ENCODE measurements at places on chromosomes 1 and 21.

DNA sequence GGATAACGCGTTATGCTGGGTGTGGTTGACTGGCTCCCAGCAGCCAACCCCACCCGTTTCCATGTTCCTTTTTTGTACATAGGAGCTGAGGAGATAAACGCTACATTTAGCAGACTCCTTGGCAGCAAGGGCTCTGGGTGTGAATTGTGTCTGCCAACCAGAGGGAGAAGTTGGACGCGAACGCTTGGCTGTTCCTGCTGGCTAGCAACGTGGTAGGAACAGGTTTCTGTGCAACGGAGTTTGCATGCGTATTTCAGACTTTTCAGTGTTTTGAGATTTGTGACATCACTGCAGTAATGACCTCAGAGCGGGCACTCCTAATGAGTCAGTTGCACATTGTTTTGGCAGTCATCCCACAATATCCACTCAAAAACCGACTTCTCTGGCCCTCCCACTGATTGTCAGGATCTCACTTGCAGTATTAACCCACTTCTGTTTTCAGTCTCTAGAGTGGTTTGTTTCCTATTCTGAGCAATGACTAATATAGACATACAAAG, 98.7 kb upstream of the RGS1 start:
- DNase-seq, result no peak

DNA sequence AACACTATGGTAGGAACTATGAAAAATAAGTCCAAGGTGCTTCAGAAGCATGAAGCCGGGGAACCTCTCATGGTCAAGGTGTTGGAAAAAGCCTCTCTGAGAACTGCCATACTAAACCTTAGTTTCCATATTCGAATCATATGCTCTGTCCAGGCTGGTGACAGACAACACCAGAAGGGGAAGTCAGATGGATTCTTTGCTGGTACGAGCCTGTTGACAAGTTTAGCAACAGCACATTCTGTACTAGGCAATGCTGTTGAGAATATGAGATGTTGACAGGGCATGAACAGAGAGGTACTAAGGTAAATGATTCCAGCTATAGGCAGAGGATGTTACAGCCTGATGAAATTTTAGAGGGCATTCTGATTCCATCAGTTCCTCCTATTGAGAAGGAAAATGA, 461.3 kb upstream of the ZRANB2 start:
- no peak for DNase-seq

GRCh38 chr1:108845991-108846390, 10.9 kb downstream of the AKNAD1 start:
- no peak for DNase-seq

- DNase-seq, result no peak
Measured at GRCh38 chr1:30353637-30354036, 369.7 kb downstream of the MATN1 start.

DNA sequence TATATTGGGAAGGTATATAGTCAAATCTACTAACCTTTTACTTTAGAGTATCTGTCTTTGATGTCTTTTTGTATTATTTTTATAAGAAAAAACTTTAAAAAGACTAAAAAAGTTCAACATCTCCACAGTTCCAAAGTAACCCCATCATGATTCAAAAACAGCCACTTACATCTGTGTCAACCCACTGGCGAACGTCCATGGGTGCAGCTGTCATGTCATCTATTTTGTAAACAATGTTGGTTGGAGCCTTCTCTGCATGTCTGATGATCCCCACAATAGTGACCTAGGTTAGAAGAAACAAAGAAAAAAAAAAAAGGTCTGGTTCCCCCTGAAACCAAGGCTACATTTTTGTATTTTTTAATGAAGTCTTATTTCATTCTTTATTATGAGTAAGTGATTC, 28.0 kb upstream of the SMPDL3B start:
- no peak for DNase-seq

GRCh38 chr21:39869141-39869818, 2.0 kb downstream of the PCP4 start:
- DNase-seq, result no peak

DNA sequence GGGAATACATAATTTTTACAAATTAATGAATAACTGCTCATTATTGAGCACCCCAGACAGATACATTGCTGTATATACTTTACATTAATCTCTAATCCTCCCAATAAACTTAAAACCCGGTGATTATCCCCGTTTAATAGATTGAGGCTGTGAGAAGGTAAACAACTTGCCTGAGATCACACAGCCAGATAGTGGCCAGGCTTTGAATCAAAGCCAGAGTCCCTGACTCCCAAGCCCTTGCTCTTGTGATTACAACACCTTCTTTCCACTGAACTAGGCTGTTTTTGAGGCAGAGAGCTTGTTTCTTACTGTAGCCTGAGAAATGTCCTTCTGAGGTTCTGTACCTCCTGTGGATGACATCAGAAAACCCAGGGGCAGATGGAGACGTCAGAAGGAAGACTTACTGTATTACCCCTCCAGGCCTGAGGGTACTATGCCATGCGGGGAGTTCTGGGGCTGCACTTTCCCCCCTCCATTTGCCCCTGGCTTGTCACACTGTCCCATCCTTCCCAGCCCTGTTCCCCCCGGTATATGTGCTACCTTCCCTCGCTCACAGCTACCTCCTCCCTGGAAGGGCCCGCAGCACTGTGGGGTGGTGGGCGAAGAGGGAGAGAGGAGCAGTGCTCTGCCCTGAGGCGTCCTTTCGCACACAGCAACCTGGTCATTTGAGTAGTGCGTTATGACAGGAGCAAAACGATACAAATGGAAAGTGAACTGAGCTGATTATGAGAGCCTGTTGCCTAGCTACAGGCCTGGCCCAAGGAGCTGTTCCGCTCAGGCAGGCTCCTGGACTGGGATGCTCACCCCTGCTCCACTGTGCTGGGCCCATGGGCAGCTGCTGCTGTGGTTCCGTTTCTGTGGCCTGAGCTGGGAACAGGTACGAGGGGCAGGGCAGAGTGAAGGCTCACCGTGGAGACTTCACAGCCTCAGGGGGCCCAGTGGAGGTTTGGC, 4.6 kb downstream of the KCNC4 start:
- no peak for DNase-seq

GRCh38 chr1:98651116-98651632, 10.3 kb upstream of the SNX7 start:
- no peak for DNase-seq

- DNase-seq, result no peak
Measured at GRCh38 chr1:29284961-29285560, 48.7 kb downstream of the PTPRU start.

DNA sequence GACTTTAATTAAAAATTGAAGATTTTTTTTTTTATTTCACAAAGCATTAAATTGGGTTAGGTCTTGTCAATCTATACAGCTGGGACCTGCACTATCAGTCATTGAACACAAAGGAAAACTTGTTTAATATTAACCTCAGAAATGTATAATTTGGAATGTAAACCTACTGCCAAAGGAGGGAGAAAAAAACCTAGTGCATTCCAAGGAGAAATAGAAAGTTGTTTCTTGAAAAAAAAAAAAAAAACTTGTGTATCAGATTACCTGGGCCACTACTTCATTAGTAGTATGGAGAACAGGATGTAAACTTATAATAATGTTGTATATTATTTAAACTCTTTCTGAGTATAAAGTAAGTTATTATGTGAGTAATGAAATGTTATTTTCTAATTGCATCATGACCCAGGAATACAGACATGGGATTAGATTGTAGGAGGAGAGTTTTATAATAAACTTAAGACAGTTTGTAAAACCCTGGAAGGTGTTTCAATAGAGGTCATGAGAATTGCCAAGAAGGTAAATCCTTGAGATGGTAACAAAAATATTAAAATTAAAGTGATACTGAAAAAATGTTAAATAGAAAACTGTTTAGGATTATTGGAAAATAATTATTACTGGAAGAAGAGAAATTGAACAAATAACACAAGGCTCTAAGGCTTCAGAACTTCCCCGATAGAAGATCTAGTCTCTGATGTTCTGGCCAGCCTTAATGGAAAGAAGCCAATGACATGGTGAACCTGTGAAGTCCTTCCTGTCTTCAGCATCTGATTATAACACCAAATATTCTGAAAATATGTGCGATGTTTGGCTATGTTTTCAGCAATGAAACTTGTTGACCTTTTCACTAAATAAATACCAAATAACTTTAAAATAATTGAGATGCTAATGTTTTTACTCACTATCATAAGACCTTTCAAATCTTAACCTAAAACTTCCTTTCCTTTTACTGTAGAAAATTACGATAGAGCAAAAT, 412.8 kb upstream of the LYPLAL1 start:
- DNase-seq, result no peak

DNA sequence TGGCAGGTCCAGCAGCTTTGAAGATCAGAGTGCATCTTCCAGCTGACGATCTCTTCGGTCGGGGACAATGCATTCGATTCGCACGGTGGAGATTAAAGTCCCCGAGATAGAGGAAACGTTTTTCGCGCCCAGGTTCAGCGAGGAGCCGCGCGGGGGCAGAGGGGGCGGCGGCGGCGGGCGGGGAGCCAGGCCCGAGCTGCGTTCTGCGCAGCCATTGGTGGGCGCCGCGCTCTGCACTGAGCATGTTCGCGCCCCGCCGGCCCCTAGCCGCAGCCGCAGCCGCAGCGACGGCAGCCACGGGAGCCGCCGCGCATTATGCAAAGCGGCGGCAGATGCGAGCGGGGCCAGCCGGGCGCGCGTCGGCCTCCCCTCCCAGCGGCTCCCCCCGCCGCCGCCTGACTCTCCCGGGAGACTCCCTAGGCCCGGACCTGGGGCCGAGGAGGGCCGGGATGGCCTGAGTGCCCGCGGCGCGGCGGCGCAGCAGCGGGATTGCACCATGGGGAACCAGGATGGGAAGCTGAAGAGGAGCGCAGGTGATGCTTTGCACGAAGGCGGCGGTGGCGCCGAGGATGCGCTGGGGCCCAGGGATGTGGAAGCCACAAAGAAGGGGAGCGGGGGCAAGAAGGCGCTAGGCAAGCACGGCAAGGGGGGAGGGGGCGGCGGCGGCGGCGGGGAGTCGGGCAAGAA, at the start of gene FMN2:
FMN2 (plus strand) TSS at position 270 of the 687 bp plus-strand sequence; CDS start at position 497, 227 bp downstream.
- peak; percentile 74 for DNase-seq
